Fibroblast of skin of back (primary cell): ENCODE measurements at places on chromosomes 7 and 10.
A peak's percentile ranks its signal among the peaks of the same experiment; 100 is the strongest.

DNA sequence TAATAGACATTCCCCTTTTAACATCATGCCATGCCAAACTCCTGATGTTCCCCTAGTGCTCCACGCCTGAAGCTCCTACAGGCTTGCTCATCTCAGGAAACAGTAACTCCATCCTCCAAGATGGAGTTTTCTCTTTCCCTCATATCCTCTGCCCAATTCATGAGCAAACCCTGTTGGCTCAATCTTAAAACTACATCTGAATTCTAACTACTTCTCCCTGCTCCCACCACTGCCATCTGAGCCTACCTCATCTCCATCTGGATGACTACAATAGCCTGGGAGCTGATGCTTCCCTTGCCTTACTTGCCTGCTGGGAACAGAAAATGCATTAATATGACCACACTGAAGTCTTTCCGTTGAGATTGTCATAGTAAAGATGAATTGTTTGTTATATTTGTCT lies 271.7 kb upstream of the MKLN1 start:
- no peak for DNase-seq

DNA sequence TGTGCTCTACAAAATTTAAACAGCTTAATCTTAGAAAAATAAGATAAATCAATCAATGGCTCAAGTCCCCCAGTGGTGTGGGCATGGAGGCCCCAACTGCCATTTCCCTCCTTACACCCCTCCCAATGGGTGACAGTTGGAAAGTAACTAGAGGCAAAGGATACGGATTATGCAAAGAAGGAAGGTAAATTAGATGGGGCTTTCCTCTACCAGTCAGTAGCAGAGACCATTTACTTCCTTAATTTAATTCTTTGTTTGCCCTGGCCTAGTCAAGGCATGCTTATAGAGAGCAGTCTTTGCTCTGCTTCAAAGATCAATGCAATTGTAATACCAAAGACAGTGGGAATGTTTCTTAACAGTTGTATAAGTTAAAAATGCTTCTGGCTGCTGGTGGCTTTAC lies 63.3 kb upstream of the PAPSS2 start:
- DNase-seq = no peak

GRCh38 chr7:100686201-100686821 lies 7.7 kb downstream of the GIGYF1 start:
- DNase-seq = no peak

- no peak for DNase-seq
Measured at GRCh38 chr7:101243646-101244374, 1.1 kb downstream of the FIS1 start.

DNA sequence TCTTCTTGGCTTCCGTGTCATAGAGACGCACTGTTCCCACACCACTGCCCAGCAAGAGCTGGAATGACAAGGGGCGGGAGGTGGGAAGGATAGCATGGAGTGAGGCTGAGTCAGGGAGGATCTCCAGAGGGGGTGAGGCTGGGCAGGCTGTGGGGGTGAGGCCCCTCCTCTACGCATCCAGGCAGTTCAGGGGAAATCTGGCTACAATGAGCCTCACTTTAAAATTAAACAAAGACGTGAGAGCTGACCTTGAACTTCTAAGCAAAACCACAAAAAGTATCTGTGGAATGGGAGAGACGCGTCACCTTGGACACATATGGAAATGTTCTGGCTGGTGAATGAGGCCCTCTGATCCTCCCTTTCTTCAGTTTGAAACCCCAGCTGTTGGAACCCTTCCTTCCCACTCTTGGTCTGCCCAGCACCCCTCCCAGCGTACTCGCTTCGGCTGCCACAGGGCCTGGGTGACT lies 17.7 kb downstream of the WDR91 start:
- DNase-seq = peak; percentile 93

GRCh38 chr7:46024263-46024916 lies 103.3 kb upstream of the IGFBP3 start:
- DNase-seq = no peak

GRCh38 chr10:29946953-29947700 lies 112.3 kb downstream of the JCAD start:
- peak; percentile 91 for DNase-seq

DNA sequence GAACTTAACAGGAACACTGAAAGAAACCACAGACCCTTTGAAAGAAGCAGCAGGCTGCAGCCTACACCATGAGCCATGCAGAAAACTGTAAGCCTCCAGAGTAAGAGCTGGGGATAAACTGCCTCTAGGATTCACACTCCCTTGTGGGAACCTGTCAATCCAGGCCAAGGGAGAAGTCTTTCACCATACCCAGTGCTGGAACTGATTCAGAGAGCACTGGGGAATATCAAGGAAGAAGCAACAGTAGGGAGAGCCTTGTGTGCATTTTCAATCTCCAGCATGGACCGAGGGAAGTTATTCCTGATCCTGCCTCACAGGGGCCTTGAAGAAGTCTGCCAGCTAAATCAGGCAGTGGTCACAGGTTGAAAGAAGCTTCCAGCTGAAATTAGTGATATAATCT lies 282.2 kb downstream of the AGMO start:
- DNase-seq = no peak

GRCh38 chr7:128381161-128381821 lies 19.8 kb upstream of the PRRT4 start:
- no peak for DNase-seq

DNA sequence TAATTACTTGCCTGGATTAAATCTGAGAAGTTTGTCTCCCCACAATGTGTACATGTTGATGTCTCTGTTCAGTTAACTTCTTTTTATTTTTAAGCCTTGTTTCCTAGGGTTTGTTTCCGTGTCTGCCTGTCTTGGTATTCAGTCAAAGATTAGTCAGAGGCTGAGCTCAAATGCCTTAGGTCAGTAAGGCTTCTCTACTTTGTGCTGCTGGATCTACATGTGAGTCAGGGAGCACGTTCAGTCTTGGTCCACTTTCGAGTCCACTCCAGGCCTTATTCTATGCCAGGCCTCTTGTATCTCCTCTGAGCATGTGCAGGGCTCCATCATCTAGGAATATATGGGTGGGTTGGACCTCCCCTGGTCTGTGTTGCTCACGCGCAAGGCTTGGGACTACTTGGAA lies 93.3 kb upstream of the FZD8 start:
- peak; percentile 19 for DNase-seq

- DNase-seq = peak; percentile 51
Measured at GRCh38 chr10:63628526-63629362, 107.5 kb downstream of the REEP3 start.

GRCh38 chr10:124251317-124252065 lies 158.1 kb upstream of the CHST15 start:
- DNase-seq = no peak

DNA sequence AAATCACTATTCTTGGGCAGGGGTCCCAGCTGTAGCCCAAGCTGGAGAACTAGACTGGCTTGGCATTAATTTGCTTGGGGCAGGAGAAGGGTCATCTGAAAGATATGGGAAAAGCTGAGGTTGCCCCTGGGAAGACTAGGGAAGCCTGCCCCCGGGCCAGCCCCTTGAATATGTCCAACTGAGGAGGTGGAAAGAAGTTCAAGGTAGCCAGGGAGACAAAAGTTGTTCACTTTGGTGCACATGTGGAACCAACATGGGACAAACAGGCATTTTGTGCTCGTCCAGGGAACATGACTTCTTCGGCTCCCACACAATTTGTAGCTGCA lies 1.4 kb upstream of the LRRC61 start:
- DNase-seq = no peak

- no peak for DNase-seq
Measured at GRCh38 chr10:78515873-78516153, 482.1 kb downstream of the RPS24 start.

GRCh38 chr7:121446526-121446925 lies 50.4 kb upstream of the FAM3C start:
- DNase-seq = no peak

DNA sequence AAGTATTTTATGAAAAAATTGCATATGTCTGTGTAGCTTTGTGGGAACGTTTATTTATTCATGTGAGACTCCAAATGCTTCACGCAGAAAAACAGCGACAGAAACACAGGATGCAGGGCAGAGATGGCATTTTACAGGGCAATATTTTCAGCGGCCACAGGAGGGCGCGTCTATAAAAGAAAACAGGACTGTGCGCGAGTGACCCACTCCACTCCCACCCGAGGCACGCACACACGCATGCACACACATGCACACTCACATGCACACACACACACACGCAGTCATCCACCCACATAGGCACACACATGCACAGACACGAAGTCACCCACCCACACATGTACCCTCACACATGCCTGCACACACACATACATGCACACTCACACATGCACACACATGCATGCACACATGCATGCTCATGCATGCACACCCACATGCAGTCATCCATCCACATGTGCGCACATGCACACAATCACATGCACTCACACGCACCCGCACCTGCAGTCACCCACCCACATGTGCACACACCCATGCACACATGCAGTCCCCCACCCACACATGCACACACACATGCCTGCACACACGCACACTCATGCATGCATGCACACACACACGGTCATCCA lies 96.3 kb downstream of the DNAJB6 start:
- DNase-seq = peak; percentile 30

- DNase-seq = no peak
Measured at GRCh38 chr10:110514848-110515247, 17.1 kb downstream of the DUSP5 start.

DNA sequence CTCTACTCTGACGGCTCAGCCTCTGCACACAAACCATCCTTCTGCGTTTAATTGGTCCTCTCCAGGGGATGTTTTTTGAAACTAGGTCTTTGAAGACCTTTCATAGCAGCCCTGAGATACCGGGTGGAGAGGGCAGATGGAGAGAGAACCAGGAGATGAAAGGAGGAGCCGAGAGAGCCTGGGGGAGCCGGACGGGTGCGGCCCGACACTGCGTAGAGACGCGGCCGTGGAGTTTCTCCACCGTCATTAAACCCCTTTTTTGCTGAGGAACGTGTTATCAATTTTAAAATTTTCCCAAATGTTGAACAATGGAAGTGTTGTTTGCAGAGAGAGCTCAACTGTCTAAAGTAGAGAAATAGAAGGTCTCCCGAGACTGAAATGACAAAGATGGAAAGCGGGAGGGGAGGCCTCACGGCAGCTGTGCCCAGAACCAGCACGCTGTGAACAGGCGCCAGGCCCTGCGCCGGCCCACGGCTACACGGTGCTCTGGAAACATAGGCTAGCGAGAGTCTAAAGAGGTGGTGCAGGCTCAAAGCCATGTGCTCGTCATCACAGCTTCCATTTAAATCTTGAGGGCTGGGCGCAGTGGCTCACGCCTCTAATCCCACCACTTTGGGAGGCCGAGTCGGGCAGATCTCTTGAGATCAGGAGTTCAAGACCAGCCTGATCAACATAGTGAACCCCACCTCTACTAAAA lies 307.0 kb downstream of the PTPRN2 start:
- DNase-seq = no peak

DNA sequence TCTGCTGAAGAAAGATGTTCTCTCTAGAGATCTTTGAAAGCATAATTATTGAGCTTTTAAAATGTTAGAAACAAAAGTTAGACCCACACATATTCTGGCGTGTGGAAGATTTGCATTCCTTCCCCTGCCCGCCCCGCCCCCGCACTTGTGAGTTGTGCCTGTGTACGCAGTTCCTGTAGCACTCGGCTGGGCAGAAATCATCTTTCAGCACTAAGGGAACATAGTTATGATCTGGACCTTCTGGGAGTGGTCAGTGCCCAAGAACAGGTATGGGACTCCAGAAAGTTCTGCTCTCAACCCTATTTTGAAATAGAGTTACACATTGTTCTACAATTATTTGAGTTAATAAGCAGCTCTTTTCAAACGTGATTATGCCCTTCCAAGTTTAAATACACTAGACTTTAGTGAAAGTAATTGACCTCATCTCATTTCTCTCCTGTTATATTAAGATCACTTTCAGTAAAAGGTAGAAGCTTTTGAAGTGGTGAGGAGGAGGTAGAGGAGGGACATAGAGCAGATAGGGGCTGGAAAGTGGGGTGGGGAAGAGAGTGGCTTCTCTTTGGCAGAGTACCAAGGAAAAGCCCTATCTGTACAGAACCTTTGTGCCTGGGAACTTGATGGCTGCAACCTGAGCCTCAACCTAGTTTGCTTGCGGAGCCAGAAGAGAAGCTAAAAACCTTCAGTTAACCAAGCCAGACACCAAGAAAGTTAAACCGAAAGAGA lies 5.7 kb downstream of the BLVRA start:
- DNase-seq = no peak

GRCh38 chr10:13382703-13383398 lies 34.8 kb upstream of the SEPHS1 start:
- no peak for DNase-seq
